ENCODE measurements at places on chromosomes 2 and 18.

- no peak for DNase-seq
Measured at GRCh38 chr18:65827444-65827843, 76.6 kb downstream of the CDH7 start.

DNA sequence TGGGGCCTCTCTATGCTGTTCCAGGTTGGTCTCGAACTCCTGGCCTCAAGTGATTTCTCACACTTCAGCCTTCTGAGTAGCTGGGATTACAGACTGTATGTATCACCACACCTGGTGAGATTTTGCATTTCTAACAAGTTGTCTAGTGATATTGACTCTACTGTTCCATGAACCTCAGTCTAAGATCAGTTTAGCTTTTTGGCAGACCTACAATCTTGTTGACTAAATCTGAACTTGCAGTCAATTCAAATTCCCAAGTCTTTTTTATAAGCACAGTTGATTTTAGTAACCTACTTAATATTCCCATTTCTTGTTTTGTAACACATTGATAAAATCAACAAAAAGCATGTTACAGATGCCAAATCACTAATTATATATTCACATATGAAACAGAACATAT is 266.1 kb upstream of the CYP26B1 start:
- no peak for DNase-seq

- no peak for DNase-seq
Measured at GRCh38 chr18:61595615-61596251, 262.5 kb downstream of the CDH20 start.

DNA sequence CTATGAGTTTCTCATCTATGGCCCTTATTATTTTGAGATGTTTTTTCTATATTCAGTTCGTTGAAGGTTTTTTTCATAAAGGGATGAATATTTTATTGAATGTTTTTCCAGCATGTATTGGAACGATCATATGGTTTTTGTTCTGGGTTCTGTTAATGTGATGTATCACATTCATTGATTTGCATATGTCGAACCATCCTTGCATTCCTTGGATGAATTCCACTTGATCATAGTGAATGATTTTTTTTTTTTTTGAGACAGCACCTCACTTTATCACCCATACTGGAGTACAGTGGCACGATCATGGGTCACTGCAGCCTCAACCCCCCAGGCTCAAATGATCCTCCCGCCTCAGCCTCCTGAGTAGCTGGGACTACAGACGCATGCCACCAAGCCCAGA is 5.5 kb upstream of the NEMP2 start:
- no peak for DNase-seq

DNA sequence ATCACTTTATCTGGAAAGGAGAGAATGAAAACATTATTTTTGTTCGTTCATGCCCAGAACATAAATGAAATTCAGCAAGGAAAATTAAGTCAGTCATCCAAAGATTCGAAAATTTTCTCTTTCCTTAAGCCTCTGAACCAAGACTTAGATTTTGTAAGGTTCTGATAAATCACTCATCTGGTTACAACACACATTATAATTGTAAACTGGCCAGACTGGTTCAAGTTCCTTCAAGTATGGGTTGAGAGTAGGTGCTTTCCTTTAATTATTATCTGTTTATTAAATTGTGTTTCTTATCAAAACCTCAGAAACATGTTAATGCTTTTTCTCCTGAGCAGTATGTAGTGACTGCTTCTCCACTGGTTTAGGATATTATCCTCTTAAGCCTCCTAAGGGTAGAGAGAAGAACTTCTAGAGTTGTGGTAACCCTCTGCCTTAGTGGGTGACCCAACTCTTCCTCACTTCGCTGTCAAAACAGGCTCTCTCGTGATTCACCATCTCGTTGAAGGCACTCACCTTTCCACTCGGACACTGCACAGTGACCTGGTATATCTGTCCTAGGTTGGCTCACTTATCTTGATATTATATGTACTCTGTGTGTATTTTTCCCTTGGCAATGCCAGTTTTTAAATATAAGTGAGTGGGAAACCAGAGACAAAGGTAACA is 325.9 kb downstream of the PAX3 start:
- DNase-seq, result no peak

DNA sequence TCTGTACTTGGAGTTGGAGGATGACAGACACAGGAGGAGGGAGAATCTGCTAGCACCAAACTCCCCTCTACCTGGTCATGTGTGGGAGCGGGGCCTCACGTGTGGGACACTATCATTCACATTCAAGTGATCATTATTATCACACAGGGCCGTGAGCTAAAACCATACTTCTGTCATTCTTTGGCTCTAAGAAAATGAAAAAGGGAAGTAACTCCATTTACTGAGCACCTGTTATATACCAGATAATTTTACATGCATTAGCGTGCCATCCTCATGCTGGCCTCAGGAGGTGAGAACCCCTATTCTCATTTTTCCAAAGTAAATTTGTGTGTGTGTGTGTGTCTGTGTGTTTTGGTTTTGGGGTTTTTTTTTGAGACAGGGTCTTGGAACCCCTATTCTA is 150.1 kb downstream of the GLI2 start:
- DNase-seq, result no peak

All from activated CD4-positive, alpha-beta T cell treated with anti-CD3 and anti-CD28 coated beads, Interleukin-2, amount 50 U/mL, for 48 hours (primary cell).